ENCODE measurements at places on chromosomes 2 and 18.

GRCh38 chr2:214138779-214139178 is 272.1 kb upstream of the VWC2L start:
- DNase-seq, result no peak

- no peak for DNase-seq
Measured at GRCh38 chr2:182980115-182980514, 58.1 kb downstream of the NCKAP1 start.

GRCh38 chr2:172427990-172428831 is 825 bp downstream of the ITGA6 start:
- DNase-seq, result no peak

GRCh38 chr2:123916531-123916930 is 108.6 kb upstream of the CNTNAP5 start:
- no peak for DNase-seq

DNA sequence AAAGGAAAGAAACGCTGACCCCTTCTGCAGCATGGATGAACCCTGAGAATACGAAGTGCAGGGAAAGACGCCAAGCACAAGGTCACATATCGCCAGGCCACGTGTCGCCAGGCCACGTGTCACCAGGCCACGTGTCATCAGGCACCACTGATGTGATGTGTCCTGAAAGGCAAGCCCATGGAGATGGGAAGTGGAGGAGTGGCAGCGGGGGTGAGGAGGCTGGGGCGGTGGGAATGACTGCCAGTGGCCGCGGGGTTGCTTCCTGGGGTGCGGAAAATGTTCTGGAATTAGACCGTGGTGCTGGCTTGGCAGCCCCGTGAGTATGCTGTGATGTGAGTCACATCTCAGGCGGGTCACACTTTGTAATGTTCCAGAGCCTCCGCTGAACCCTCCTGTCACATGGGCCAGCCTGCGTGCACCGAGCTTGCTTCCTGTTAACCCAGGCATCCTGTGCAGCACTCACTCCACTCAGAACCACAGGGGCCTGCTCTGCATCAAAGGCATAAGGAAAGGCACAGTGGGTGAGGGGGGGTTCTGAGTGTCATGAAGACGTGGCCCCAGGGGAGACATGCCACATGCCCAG is 39.0 kb downstream of the SLC66A2 start:
- peak; percentile 29 for DNase-seq

DNA sequence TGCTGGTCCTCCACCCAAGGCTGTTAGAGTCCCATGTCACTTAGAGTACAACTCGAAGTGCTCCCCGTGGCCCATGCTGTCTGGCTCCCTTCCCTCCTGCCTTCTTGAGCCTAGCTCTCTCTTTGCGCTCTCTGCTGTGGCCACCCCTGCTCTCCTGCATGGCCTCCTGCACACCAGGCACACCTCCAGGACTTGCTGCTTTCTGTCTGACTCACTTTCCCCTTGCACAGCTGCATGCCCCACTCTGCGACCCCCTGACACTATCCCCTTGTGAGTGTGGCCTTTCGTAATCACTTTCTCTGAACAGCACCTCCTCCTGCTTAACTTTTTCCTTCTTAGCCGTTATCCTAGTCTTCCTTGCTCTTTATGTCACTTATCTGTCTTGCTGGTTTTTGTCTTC is 343.6 kb downstream of the TGIF1 start:
- no peak for DNase-seq

Measured in activated CD8-positive, alpha-beta memory T cell treated with anti-CD3 and anti-CD28 coated beads for 1 hour (primary cell).